ENCODE measurements at places on chromosomes 1 and 21.

DNA sequence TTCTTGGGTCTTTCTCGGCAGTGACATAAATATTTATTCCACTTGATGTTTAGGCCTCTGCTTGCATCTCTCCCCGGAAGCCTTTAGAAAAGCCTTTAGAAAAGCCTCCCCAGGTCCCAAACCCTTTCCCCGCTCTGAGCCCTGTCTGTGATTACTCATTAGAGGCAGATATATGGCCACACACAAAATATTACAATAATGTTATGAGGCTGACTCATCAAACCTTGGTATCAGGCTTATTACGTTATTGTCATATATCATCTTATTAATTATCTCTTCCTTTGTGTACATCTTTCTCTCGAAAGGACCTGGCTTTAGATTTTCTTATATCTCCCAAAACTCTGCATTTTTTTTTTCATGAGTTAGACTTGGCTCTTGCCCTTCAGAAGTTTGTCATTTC lies 69.5 kb downstream of the FGGY start:
- no peak for DNase-seq

DNA sequence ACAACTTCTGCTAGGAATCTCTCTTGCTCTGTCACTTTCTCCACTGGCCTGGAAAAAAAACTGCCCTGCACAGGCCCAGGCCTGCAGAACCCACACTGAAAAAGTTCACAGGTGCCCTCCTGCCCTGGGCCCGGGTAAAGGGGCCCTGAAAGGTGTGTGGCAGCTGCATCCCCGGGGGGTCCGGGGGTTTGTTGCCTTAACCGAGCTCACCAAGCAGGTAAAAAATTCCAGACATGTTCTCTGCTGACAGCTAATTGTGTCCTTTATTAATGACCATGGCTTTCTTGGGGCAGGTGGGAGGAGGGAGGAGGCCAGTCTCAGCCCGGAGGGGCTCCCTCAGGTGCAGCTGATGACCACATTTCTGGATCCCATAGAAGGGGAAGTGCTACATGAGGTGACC lies 122.9 kb downstream of the LACTBL1 start:
- DNase-seq: no peak

- no peak for DNase-seq
Observed at GRCh38 chr1:230916587-230917283, 48.4 kb upstream of the C1orf198 start.

DNA sequence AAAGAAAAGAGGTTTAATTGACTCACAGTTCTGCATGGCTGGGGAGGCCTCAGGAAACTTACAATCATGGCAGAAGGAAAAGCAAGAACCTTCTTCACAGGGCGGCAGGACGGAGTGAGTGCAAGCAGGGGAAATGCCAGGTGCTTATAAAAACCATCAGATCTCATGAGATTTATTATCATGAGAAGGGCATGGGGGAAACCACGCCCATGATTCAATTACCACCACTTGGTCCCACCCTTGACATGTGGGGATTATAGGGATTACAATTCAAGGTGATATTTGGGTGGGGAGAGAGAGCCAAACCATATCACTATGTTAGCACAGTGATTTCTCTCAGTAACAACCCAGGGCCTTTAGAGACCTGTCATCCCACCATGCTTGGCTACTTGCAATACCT lies 39.9 kb downstream of the LRRN2 start:
- DNase-seq: no peak

DNA sequence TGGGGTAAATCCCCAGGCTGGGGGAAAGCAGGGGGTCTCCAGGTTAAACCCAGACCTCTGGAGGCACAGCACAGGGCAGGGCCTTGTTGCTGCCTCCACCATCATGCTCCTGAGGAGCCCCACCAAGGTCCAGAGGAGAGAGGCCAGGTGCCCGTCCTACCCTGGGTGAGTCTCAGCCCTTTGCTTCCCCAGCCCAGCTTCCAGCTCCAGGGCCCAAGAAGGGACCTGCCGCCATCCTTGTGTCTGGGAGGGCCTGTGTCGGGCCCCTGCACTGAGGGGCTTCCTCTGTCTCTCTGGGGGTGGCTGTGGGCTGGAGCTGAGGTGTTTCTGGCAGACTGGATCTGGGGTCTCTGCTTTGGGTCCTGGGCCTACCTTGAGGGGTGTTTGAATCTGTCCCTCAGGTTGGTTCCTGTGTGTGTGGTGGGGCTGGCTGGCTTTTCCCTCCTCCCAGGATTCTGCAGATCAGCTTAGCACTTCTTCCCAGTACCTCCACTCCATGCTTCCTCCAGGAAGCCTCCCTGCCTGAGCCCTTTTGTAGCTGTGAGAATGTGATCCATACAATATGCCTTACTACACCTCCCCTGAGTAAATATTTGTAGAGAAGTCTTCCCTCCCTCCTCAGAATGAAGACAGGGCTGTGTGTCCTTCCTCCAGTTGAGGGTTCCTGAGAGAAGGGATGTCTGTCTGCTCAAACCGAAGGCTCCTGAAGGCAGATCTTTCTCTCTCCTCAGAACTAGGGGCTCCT lies 6.2 kb downstream of the GPR3 start:
- no peak for DNase-seq

DNA sequence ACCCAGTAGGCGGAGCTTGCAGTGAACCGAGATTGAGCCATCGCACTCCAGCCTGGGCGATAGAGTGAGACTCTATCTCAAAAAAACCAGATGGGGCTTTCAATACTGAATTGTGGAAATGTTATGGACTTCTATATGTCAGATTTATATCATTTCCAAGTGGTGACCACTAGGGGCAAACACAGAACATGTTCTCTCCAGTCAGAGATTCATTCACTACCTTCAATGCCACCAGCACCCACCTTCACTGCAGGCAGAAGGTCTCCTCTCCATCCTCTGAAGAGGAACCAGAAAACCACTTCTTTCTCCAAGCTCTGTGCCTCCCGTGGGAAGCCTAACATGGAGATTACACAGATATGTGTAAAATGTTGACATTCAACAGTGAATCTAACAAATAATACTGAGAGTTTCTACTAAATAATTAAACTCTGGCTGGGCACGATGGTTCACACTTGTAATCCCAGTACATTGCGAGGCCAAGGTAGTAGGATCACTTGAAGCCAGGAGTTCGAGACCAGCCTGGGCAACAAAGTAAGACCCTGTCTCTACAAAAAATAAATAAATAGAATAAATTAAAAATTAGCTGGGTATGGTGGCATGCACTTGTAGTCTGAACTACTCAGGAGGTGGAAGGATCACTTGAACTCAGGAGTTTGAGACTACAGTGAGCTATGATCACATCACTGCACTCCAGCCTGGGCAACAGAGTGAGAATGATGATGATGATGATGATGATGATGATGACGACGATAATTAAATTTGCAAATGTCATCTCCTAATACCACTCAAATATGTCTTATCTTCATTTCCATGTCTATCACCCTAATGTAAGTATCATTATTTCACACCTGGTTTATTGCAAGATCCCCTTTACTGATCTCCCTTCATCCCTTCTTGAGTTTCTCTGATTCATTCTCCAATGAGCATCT lies 151.1 kb downstream of the ZNF281 start:
- no peak for DNase-seq

- DNase-seq: no peak
Observed at GRCh38 chr1:109719337-109719837, 7.3 kb downstream of the GSTM5 start.

- no peak for DNase-seq
Observed at GRCh38 chr1:226995365-226996332, 55.6 kb downstream of the COQ8A start.

Measured in AG09309 (cell line).